Stimulated activated CD8-positive, alpha-beta memory T cell treated with anti-CD3 and anti-CD28 coated beads, Interleukin-4, amount 100 ng/mL, for 1 hour (primary cell): ENCODE measurements at places on chromosomes 4 and X.

DNA sequence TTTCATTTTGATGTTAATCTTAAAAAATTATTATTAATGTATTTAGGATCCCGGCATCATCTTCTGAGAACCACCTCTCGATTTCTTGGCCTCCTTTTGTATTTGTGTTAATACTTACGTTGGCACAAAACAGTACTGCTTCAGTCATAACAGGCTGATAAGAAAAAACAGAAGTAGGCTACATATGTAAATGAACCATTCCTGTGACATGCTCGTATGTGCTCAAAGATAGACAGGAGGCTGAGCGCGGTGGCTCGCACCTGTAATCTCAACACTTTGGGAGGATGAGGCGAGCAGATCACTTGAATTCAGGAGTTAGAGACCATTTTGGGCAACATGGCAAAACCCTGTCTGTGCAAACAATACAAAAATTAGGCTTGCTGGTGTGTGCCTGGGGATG, 109.4 kb upstream of the H2AZ1 start:
- DNase-seq: no peak

DNA sequence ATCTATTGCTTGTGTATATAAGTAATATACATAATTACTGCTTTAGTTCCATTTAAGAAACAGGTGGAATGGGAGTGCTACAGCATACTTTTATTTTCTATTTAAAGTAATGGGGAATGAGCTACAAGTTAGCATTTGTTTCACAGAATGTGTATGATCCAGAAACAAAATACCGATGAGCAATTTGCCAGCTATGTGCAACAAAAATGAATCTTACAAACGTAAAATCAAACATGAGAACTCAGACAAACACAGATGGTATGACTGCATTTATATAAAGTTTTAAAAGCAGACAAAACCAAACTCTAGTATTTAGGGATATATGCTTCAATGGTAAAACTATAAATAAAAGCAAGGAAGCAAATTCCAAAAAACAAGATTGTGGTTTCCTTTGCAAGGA, 141.7 kb downstream of the PAPSS1 start:
- DNase-seq: no peak

DNA sequence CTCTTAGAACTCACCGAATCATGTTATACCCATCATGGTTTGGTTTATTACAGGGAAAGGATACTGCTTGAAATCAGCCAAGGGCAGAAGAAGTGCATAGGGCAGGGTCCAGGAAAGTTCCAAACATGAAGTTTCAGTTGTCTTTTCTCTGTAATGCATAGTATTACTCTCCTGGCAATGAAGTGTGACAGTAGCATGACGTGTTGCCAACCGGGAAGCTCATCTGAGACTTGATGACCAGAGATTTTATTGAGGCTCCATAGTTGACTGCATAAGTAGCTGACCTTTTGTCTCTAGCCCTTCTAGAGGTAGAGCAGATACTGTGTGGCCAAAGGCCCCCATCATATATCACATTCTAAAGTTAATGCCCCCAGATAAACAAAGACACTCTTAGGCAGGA, 72.1 kb downstream of the BEND4 start:
- no peak for DNase-seq

GRCh38 chrX:136574548-136574947, 42.5 kb downstream of the VGLL1 start:
- DNase-seq: no peak

DNA sequence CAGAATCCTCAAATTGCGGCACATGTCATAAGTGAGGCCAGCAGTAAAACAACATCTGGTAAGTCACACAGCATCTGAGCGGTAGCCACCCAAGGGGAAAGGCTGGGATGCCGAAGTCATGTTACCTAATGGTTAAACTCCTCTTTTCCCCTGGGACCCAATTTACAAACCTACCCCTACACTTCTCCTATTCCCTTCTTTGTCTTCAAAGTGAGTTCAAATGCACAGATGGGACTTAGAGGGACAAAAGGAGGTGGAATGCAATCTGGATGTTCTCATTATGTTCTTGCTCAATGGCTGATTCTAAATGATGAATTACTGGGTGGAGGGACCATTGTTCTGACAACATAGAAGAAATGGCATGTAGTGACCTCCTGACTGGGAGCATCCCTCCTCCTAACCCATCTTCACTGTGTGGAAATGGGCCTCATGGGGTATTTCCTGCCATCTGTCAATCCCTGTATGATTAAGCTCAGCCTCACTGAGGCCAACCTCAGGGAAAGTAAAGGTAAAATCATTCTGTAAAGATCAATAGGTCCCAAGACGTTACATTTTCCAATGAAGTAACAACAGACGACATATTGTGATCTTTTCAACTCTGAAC, 8.5 kb downstream of the CD40LG start:
- DNase-seq: no peak

- no peak for DNase-seq
Observed at GRCh38 chr4:143514497-143514896, 995 bp downstream of the SMARCA5 start.

DNA sequence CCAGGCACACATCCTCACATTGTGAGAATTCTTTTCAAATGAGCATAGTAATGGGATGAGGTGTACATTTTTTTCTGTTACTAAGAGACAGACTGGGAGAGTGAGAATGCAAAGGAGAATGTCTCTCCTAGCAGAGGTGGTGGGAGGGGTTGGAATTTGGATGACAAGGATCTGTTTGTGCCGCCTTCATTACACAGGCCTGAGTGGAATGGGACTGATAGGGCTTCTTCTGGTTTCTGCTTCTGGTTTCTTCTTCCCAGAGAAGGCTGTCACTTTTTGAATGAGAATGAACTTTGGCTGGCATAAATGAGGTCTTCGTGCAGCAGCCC, 55.4 kb downstream of the C4orf51 start:
- DNase-seq: no peak

DNA sequence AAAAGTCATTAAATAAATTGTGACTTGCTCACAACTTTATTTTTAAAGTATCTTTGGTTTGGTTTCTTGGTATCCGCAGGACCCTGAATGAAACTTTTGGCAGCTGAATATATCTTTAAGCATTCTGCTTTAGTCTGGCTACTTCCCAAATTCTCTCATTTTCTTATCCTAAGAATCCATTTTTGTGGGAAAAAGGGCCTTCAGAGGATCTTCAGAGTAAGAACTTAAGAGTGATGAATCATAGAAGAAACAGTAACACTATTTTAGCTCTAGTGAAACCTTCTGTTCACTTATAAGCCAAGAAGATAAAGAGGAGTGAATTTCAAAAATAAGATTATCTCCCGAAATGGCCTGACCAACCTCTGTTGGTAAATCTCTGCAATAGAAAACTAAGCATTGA, 540.6 kb upstream of the MAGEB18 start:
- no peak for DNase-seq

DNA sequence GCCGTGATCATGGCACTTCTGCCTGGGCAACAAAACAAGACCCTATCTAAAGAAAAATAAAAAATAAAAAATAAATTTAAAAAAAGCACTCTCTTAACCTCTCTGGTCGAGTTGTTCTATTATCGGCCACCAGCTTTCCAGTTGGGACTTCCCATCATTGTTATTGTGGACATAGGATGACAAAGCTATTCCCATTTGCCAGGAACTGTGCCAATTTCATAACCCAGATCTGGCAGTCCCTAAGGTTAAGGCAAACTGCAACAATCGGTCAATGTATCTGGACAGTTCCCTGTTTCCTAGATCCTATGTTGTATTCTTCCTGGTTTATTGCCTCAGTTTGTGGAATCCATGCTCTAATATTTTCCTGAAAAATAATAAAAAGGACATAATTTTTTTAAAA, 17.8 kb upstream of the ANXA5 start:
- DNase-seq: no peak

DNA sequence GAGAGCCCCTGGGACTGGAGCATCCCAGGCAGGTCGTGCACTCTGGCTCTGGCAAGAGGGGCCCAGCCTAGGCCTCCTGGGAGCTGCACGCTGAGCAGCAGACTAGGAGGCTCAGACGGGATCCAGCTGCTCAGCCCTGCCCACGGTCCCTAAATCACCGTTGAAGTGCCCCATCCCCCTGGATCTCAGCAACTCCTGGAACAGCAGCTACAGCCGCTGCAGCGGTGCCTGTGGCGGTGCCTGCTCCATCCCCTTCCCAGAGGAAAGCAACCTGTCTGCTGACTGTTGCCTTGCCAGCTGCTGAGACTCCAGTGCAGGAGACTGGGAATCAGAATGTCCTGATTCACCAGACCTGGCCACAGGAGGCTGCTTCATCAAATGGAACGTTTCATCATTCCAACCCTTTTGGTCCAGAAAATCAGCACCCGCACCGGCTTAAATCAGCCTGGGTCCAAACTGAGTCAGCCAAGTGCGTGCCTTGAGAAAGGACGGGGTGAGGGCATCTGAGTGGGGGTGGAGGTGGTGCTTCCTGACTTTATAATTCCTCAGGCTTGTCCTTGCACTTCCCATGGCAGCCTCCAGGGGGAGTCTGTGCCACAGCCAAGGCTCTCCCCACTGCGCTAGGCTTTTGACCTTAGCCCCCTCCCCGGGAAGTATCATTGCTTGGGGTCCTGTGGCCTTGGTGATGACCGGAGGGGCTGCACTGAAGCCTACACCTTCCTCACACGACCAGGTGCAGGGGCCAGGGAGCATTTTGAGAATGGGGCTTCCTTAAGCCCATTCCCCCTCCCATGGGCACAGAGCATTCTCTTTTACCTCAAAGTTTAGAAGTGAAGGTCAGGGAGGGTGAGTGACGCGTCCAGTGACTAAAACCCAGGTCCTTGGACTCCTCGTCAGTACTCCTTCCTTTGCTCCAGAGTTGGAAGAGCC, 6.5 kb downstream of the ZNF185 start:
- DNase-seq: no peak

DNA sequence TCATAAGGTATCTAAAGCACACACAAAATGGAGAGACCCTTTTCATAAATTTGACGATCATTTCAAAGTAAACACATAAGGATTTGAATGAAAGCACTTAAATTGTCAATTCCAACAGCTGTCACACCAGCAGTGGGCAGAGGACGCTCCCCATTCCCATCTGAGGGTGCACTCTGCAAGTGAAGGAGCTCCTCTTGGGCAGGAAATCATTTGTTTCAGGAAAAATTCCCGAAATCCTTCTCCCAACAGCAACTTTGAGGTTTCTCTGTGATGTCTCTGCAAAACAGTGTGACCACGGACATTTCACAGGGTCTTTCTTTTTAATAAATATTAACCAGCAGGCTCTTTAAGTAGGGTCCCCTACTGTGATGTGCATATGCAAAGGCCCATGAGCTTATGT, 111.0 kb downstream of the EPHA5 start:
- no peak for DNase-seq

- DNase-seq: no peak
Observed at GRCh38 chr4:763922-764321, 58.3 kb downstream of the PCGF3 start.

GRCh38 chrX:65933085-65933589, 106.7 kb downstream of the VSIG4 start:
- no peak for DNase-seq

- no peak for DNase-seq
Observed at GRCh38 chr4:15696866-15697265, 6.0 kb upstream of the BST1 start.

- DNase-seq: no peak
Observed at GRCh38 chrX:129025376-129025775, 497.9 kb downstream of the SMARCA1 start.

GRCh38 chr4:172207258-172207657, 394.1 kb downstream of the GALNTL6 start:
- no peak for DNase-seq

DNA sequence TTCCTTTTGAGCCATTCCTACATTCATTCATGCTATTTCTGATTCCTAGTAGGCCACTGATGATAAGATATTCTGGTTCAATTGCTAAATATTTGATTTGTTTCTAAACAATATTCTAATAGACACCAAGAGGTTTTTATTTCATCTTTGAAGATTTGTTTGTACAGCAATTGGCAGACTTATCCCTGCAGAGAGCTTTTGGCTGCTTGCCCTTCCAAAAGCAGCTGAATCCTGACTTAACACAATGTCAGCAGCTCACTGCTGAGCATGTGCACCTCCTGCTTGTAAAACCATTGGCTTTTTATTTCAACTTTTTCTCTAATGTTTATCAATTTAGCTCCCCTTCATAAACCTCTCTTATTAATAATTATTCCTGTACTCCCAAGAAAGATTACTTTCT, 45.3 kb downstream of the MMRN1 start:
- no peak for DNase-seq
